ENCODE measurements at places on chromosomes 7 and 10. TPM values are rescaled to one million over a fixed set of nuclear protein-coding genes. Genes with fewer than 3 reads are reported as not detected.

The ARMC3 gene
- not detected for total RNA-seq

The C10orf105 gene
- not detected for total RNA-seq

The TMEM236 gene
- 0.68 TPM for total RNA-seq

The PDLIM1 gene
- 27.8 TPM for total RNA-seq

The SH2D4B gene
- total RNA-seq, result not detected

The PLEKHS1 gene
- not detected for total RNA-seq
